ENCODE measurements at places on chromosomes 16 and 17.

- no peak for DNase-seq
Measured at GRCh38 chr17:2150806-2151205, 95.9 kb downstream of the HIC1 start.

- DNase-seq: no peak
Measured at GRCh38 chr16:21611556-21612384, 12.4 kb downstream of the METTL9 start.

DNA sequence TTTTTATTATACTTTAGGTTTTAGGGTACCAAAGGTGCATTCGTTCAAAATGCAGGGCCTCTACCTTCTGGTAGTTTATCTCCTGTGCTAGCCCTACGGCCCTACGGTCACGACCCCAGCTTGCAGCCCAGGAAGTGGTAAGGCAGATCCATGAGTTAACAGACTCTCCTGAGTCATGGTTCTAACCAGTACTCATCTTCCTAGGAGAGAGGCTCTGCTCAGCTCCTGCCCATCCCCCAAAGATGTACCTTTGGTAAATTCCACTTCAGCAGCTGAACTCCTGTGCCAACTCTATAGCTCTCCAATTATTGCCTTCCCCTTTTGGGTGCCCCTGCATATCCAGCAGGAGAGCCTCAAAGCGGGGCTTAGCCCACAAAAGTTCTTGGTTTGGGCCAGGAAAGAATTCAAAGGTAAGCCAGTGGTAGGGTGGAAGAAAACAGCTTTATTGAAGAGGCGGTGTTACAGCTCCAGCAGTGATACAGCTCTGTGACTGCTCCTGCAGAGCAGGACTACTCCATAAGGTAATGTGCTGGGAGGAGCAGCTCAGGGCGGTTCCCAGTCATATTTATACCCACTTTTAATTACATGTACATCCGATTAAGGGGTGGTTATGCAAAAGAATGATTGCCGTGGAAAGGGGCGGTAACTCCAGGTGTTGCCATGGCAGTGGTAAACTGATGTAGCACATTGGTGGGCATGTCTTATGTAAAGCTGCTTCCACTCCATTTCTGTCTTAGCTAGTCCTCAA is 241.4 kb downstream of the PMP22 start:
- no peak for DNase-seq

DNA sequence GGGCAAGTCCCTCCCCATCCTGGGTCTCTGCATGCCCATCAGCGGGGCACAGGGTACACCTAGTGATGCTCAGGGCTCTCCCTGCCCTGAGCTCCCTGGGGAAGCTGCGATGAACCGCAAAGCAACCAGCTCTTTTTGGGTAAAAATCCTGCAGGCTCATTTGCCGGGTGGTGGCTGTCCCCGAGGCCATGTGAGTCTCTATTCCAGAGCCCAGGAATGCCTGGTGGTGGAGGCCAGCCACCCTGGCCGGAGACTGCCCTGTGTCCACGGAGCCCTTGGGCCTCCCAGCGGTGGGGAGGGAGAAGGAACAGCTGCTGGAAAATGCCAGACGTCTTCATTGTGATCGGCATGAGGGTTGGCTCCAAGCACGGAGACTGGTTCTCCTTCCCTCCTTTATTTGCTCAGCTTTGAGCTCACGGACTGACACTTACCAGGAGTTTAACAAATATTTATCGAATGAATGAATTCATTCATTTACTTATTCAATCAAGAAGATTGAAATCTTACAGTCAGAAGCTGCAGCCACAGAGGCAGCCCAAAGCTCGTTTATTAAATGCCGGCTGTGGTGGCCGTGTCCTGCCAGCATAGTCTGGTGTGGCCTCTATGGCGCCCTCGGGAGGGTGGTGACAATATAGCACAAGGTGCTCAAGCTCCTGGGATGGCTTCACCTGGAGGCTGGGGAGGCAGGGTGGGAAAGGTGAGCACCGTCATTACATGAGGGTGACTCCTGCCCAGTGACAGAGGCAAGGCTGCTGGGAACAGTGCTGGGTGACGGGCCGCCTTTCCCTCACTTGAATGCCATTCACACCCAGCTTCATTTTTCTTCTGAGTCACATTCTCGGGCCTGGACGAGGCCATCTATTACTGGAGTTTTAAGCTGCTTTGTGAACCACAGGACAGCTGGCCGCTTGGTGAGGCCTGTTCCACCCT is 31.1 kb upstream of the JPH3 start:
- no peak for DNase-seq

GRCh38 chr16:87461466-87461991 is 31.3 kb downstream of the ZCCHC14 start:
- no peak for DNase-seq

- DNase-seq: no peak
Measured at GRCh38 chr17:55303701-55304145, 39.0 kb downstream of the HLF start.

DNA sequence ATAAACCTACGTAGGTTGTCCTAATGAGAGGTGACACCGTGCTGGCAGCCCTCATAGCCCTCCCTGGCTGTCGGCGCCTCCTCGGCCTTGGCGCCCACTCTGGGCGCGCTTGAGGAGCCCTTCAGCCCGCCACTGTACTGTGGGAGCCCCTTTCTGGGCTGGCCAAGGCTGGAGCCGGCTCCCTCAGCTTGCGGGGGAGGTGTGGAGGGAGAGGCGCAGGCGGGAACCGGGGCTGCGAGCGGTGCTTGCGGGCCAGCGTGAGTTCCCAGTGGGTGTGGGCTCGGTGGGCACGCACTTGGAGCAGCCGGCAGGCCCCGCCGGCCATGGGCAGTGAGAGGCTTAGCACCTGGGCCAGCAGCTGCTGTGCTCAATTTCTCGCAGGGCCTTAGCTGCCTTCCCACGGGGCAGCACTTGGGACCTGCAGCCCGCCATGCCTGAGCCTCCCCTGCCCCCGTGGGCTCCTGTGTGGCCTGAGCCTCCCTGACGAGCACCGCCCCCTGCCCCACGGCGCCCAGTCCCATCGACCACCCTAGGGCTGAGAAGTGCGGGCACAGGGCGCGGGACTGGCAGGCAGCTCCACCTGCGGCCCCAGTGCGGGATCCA is 40.1 kb upstream of the AMZ2 start:
- no peak for DNase-seq

GRCh38 chr16:63365649-63366304 is 1329.5 kb upstream of the CDH8 start:
- no peak for DNase-seq

GRCh38 chr17:80887639-80888175 is 103.9 kb upstream of the CHMP6 start:
- no peak for DNase-seq

- no peak for DNase-seq
Measured at GRCh38 chr17:49294122-49294521, 63.5 kb upstream of the PHOSPHO1 start.
